ENCODE measurements at places on chromosomes 2 and 18. TPM values are rescaled to one million over a fixed set of nuclear protein-coding genes. Genes with fewer than 3 reads are reported as not detected.

The GPR35 gene
- total RNA-seq: 1.7 TPM

The MBP gene
- 52.2 TPM for total RNA-seq

The CENPA gene
- not detected for total RNA-seq

The RAB6C gene
- total RNA-seq: 0.41 TPM

The LBX2 gene
- not detected for total RNA-seq

The EIF2AK2 gene
- 73.2 TPM for total RNA-seq

The DUSP2 gene
- 9.8 TPM for total RNA-seq

The REEP1 gene
- total RNA-seq: 16.1 TPM

The TRABD2A gene
- total RNA-seq: not detected

The TEX44 gene
- not detected for total RNA-seq

The CRYGA gene
- not detected for total RNA-seq

The CDCA7 gene
- total RNA-seq: 8.6 TPM

The PLB1 gene
- total RNA-seq: 6.6 TPM

The NEURL3 gene
- not detected for total RNA-seq

The MERTK gene
- 36.6 TPM for total RNA-seq

The ECEL1 gene
- not detected for total RNA-seq

The ARMC9 gene
- 16.8 TPM for total RNA-seq

The MARCO gene
- total RNA-seq: not detected

The POTEJ gene
- total RNA-seq: not detected

The ATP6V1B1 gene
- 3.4 TPM for total RNA-seq

The SLC23A3 gene
- total RNA-seq: not detected

The TNFAIP6 gene
- total RNA-seq: 1.5 TPM

The GMPPA gene
- total RNA-seq: 24.8 TPM

The RPRM gene
- 34.8 TPM for total RNA-seq

The GDF7 gene
- total RNA-seq: 1.5 TPM

The PPIL3 gene
- 40.1 TPM for total RNA-seq

The SPP2 gene
- total RNA-seq: 1.3 TPM

The NT5DC4 gene
- total RNA-seq: not detected

The SF3B6 gene
- 69.0 TPM for total RNA-seq

The IL1R2 gene
- 2.9 TPM for total RNA-seq

The LOXL3 gene
- total RNA-seq: 26.5 TPM

The ERICH2 gene
- total RNA-seq: not detected

The NETO1 gene
- total RNA-seq: 1.0 TPM

The RNF152 gene
- total RNA-seq: 42.2 TPM

The COPS8 gene
- 139 TPM for total RNA-seq

The PID1 gene
- 26.4 TPM for total RNA-seq

The SCN3A gene
- total RNA-seq: 6.2 TPM

Measured in uterus (tissue), 4 donors.